ENCODE measurements at places on chromosomes 3 and 15.

- DNase-seq: no peak
Observed at GRCh38 chr3:47010111-47010712, 30.7 kb downstream of the NBEAL2 start.

DNA sequence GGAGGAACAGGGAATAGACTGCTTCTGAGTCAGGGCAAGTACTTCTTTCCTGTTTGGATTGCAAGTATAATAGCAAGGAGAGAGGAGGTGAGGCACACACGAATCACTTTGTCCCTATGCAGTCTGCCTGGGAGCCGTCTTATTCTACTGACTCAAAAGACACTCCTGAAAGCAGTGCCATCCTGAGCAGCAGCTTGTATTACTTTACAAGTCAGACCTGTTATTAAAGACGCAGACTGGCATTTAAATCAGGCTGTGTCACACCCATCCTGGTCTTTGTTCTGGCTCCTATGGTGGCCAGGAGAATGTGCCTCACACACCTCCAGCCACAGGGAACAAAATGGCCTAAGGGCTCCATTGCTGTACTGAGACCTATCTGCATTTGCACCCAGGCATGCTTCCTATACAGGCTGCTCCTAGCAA, 17.9 kb upstream of the SQOR start:
- DNase-seq: no peak

GRCh38 chr3:11140030-11140712, 14.1 kb upstream of the HRH1 start:
- DNase-seq: peak; percentile 35

- no peak for DNase-seq
Observed at GRCh38 chr15:38671675-38672254, 107.2 kb upstream of the RASGRP1 start.

- peak; percentile 35 for DNase-seq
Observed at GRCh38 chr15:78944669-78945407, at the start of gene CTSH. TSS of gene CTSH (minus strand) at chr15:78945046. CDS start at chr15:78944981, 65 bp downstream.

DNA sequence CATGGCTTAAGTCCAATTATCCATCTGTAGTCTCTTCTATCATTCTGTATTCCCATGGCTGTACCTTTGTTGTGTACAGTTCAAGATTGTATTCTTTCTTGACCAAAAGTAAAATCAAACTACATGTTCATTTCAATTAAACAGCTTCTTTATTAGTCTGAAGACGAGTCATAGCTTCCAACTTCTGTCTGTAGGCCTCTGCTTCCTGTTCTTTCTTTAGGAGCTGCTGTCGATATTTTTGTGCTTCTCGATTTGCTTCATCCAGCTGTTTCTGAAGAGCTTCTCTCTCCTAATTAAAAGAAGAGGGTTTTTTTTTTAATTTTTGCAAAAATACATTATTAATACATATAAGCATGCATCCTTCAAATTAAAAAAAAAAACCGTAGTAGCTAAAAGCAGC, 13.0 kb upstream of the HDC start:
- no peak for DNase-seq

GRCh38 chr3:49470714-49471420, 800 bp downstream of the DAG1 start:
- no peak for DNase-seq

- DNase-seq: no peak
Observed at GRCh38 chr3:62261736-62262135, 111.6 kb downstream of the FEZF2 start.

- DNase-seq: no peak
Observed at GRCh38 chr15:93270937-93271467, 182.0 kb upstream of the RGMA start.

GRCh38 chr3:178343433-178344038, 192.7 kb upstream of the KCNMB2 start:
- DNase-seq: no peak

DNA sequence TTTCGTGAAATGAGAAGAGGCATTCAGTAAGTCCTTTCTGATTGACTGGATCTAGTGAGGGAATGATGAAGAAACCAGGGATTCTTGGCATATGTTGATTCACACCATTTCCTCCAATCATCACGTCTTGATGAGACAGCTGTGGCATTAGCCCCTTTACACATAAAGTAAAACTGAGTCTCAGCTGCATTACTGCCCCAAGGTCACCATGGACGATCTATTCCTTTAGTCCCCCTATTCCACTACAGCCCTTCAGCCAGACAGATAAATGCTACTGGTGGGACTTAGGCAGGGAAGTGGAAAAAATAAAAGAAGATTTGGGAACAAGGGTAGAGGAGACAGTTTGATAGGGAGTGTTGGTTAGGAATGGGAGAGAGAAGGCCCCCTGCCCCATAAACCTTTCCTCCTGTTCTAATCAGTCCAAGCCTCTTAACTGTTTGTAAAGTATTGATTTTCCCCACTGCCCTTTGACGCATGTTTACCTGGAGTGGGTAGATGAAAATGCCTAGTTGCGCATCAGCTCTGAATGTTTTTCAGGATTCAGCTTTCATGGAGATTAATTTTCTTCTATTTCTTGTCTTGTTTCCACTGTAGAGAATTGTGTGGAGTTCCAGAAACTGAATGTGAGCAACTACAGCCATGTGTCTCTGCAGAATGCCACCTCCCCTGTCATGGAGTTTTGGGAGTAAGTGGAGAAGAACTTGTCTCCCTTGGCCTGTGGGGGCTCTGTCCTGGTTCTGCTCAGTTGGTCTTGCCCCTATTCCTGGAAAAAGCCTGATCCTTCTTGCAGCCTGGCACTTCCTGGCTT, 6.9 kb downstream of the SLC6A11 start:
- DNase-seq: no peak

DNA sequence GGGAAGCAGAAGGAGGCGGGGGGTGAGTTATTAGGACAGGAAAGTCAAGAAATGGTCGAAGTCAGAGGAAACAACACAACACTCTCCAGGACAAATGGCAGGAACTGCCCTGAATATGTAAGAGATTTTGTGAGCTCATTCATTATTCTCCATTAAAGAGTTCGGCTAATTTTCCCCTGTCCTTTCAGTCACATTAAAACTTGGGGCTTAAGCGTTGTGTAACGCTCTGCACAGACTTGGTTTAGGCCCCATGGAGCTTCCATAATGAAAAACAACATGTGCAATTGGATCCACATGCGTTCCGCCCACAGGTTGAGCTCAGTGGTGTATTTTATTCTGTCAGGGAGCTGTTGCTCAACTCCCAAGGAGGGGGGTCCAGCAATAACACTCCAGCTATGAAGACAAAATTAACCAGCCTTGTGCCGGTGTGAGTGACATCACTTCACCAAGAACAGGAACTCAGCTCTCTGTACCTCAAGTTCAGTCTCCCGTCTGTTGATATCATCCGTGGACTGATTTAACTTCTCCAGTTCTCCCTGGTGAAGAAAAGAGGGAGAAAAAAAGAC, 2.3 kb downstream of the SH3BP5 start:
- peak; percentile 87 for DNase-seq

DNA sequence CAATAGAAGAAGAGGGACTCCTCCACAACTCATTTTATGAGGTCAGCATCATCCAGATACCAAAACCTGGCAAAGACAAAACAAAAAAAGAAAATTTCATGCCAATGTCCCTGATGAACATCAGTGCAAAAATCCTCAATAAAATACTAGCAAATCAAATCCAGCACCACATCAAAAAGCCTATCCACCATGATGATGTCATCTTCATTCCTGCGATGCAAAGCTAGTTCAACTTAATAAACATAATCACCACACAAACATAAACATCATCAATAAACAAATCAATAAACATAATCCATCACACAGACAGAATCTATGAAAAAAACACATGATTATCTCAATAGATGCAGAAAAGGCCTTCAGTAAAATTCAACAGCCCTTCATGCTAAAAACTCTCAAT, 342.1 kb downstream of the RSL24D1 start:
- DNase-seq: no peak

DNA sequence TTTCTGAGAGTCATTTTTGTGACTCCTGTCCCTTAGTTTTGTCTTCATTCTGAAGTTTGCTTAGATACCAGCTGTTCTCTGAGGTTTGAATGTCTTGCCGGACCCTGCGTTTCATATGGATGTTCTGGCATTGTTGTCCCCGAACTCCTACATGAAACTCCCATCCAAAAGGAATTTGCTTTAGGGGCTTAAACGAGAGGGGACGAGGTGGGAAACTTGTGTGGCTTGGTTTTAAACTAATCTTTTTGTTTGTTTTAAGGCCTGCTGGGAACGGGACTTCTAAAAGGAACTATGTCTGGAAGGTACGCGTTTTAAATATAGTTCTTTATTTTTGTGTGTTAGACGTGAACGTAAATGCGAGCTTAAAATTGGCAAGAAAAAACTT, 679 bp downstream of the RPL35A start:
- no peak for DNase-seq

GRCh38 chr3:15405448-15406050, 21.8 kb downstream of the METTL6 start:
- DNase-seq: peak; percentile 60

- DNase-seq: no peak
Observed at GRCh38 chr3:109334572-109334971, 2.8 kb downstream of the DPPA4 start.

DNA sequence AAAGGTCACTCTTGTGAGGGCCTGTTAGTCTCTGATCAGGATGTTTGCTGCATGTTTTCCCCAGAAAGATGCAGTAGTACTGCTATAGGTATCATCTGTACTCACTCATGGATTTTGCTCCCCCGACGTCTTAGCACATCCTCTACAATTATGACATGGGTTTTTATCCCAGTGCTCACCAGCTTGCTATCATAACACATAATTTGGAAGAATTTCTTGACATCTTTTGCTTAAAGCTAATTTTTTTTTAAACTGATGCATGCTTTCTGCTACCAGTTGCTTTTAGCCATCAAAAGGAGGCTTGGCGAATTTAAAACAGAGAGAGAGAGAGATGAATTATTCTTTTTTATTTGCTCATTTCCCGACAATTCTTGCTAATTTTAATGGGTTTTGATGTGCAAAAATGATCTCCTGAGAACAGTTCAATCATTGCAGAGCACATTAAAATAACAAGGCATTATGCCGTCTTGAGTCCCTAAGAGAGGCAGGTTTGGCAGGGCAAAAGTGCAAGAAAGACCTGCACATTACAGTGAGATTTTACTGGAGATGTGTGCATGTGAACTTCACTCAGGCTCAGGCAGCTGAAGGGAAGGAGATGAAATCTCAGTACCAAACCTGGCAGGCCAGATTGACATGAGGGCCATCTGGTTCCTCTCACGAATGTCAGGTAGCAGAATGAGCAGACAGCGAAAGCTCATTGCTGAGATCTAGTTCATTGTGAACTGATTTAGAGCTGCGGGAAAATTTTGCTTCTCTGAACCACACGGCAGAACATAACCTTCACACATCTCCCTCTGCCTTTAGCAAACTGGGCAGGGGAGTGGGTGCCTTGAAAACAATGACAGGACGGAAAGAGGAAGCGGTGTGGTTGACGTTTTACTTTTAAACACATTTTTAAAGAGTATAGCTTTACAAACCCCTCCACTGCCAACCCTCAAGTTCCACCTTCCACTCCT, 25.9 kb upstream of the GOLGA8B start:
- DNase-seq: no peak

DNA sequence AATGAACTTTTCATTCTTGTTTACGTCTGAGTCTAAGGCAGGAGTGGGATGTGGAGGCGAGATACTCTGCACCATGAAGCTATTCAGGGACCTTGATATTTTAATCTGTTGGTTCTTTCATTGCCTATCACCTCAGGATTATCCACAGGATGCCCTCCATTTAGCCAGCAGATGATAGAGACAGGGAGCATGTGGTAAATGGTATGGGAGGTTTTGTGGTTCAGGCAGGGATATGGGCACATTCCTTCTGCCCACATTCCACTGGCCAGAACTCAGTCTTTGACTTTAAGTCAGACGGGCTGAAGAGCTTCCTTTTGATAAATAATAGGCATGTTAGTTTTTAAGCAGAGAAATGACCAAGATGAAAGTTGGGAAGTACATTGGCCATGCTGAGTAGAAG, 548.0 kb upstream of the CCDC54 start:
- peak; percentile 78 for DNase-seq

DNA sequence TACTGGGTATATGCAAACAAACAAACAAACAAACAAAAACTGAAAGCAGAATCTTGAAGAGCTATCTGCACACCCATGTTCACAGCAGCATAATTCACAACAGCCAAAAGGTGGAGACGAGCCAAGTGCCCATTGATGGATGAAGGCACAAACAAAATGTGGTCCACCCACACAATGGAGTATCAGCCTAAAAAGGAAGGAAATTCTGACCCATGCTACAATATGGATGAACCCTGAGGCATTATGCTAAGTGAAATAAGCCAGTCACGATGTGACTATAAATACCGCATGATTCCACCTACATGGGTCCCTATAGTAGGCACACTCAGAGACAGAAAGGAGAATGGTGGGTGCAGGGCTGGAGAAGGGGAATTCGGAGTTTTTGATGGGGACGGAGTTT, 24.1 kb downstream of the XPC start:
- DNase-seq: no peak

DNA sequence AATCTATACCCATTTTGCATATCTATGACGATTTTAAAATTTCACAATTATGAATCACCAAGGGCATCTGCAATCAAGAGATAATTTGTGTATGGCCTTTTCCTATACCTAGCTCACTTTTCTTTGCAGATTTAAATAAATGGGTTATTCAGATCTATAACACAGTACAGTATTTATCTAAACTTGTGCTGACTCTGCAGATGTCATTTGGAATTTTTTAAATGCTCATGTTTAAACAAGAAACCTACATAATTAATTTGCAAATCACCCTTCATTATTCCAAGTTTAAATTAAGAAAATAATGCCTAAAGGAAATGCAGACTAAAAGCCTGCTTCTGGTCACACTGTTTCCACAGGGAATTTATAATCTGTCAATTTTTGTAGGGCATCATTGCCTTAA, 284.2 kb downstream of the SI start:
- no peak for DNase-seq

DNA sequence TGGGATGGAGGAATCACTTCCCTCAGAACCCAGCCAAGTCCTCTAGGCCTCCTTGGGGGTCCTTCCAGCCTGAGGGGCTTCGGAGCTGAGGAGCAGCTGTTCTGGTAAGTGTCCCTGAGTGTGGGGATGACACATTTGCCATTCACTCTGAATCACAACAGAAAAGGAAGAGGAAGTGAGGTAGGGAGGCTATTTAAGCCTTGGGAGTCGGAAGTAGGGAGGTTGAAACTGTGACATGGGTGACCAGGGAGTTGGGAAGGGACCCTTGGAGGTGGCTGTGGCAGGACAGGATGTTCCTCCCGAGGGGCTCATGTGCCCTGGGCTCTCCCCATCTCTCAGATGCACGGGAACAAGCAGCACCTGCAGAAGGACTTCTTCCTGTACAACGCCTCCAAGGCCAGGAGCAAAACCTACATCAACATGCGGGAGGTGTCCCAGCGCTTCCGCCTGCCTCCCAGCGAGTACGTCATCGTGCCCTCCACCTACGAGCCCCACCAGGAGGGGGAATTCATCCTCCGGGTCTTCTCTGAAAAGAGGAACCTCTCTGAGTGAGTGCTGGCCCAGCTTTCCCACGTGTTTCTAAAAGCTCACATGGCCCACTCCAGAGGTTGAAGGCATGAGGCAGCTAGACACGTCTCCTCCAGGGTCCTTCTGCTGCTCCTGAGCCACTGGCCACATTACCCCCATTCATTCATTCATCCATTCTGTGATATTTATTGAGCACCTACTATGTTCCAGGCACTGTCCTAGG, 43.3 kb downstream of the CAPN3 start:
- no peak for DNase-seq

- DNase-seq: no peak
Observed at GRCh38 chr3:102896851-102897621, 462.2 kb downstream of the ZPLD1 start.

Data from fibroblast of skin of scalp (primary cell).